ENCODE measurements at places on chromosomes 7 and 10.

DNA sequence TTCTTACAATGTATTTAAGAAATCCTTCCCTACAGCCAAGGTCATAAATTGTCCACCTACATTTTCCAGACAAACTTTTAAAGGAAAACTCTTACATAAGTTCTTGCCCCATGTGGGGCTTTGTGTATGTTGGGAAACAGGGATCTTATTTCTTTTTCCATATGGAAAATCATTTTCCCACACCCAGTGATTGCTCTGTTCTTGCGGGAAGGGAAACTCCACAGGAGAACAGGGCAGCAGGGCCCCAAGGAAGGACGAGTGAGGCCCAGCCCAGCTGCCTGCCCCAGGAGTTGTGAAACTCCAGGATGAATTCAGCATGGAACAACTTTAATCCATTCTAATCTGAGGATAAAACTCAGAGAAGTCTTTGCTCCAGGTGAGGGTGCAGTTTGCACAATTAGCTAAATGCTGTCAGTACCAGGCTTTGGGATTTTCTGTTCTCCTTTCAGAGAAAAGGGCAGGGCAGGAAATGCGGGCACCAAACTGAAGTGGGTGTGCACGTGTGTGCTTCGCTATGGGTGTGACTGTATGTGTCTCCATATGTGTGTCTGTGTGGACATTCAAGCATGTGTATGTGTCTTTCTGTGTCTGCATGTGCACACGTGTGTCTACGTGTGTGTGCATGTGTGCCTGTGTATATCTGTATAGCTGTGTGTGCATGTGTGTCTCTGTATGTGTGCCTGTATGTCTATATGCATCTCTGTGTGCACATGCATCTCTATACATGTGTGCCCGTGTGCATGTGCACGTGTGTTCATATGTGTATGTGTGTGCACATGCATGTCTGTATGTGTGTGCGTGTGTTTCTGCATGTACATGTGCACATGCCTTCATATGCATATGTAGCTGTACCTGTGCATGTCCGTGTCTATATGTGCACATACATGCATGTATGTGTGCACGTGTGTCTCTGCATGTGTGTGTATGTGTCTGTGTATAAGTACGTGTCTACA, 102.0 kb upstream of the FAM20C start:
- DNase-seq, result no peak

- no peak for DNase-seq
Observed at GRCh38 chr7:158101821-158102450, 485.7 kb downstream of the PTPRN2 start.

DNA sequence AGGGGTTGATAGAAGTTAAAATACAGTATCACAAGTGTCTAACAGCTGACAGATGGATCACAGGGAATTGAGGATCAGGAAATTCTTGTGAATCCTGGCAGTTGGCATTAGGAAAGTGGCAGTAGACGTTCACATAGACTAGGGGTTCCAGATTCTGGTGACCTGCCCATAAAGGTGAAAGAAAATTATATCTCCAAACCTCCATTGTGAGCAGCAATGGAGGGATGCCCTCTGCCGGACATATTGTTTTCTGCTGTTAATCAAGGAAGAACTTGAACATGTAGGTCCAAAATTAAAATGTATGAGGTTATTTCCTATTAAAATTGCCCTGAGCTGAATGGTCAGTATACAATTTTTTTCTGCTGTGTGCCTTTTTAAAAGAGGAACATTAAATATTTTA, 5.1 kb downstream of the NME8 start:
- no peak for DNase-seq

GRCh38 chr7:85172530-85172941, 14.3 kb downstream of the SEMA3D start:
- no peak for DNase-seq

- no peak for DNase-seq
Observed at GRCh38 chr7:112120696-112121217, 85.4 kb downstream of the DOCK4 start.

DNA sequence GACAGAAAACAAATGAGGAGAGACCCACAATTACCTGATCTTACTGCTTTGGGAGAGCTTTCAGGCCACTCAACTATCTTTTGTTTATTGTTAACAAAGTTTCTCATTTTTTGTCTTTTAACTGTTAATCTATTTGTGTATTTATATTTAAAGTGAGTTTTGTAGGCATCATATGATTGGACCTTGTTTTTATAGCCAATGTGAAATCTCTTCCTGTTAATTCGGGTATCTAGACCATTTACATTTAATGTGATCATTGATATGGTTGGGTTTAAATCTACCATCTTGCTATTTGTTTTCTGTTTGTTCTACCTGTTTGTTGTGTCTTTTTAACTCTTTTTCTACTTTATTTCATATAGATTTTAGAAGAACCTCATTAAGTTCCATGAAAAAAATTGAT, 12.5 kb downstream of the OPALIN start:
- no peak for DNase-seq

GRCh38 chr10:115355162-115355760, 262.1 kb downstream of the ATRNL1 start:
- DNase-seq, result no peak

DNA sequence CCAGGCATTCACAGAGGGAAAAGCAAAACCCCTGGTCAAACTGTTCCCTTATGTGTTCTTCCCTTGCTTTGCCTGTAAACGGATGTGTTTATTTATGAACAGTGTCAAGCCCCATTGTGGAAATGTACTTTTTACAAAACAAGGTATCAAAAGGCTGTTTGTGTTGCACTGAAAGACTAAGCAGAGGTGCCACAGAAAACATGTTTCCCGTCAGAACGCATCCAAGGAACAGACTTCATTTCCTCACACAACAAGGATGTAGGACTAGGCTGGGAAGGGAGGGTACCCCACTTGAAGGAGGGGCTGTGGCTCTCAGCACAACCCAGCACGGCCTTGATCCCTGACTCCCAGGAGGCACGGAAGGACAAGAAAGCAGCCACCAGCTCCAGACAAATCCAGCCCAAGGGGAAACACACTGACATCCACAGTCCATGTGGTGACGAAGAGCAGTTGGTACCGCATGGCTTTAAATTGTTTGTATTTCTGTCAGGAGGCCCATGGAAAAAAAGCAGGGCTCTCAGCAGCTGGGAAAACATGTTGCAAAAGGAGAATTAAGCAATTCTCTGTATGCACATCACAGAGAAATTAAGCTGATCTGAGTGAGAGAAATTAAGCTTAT, 85.6 kb downstream of the RNF216 start:
- no peak for DNase-seq
